ENCODE measurements at places on chromosomes 1 and 21.

- DNase-seq, result peak; percentile 59
Observed at GRCh38 chr1:27872059-27872801, at the start of gene THEMIS2. Gene THEMIS2, plus strand, starts transcription at chr1:27872544. Its CDS starts 28 bp downstream, at chr1:27872572.

- DNase-seq, result peak; percentile 56
Observed at GRCh38 chr1:38958967-38959366, 17.3 kb upstream of the RHBDL2 start.

- peak; percentile 87 for DNase-seq
Observed at GRCh38 chr1:156706657-156707416, 1.5 kb upstream of the CRABP2 start.

DNA sequence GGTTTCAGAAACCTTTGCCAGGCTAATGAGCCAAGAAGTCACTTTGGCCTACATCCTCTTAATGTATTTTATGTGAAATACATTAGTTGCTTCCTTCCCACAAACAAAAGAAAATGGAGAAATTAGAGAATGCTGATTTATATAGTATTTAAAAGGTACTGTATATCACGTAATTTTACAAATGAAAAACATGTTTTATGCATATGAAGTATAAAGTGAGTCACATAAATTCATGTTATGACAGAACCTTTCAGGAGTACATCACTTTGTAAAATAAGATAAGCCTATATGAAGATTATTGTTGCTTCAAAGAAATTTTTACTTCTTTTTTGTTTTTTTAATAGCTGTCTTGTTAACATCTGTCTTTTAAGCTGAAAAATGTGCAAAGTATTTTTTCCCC lies 4.6 kb downstream of the DR1 start:
- DNase-seq, result no peak

DNA sequence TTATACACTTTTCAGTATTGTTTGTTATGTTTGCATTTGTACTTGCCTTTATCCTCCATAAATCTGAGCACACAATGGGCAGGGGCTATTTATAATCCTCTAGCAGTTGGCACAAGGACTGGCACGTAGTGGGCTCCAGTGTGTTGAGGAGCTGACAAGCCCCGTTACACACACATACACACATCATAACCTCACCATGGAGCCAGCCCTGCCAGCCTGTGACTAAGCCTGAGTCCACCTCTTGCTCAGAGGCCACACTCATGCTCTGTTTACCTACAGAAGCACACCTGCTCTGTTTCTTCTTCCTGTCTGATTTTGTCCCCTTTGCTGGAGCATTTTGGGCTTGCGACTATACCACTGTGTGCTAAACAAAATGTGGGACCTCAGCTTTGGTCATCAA lies 64.5 kb upstream of the SPATA6 start:
- DNase-seq, result no peak
